Epithelial cell of prostate (primary cell): ENCODE measurements at places on chromosomes 16 and 17.

GRCh38 chr17:75116737-75117136 is 7.0 kb downstream of the ARMC7 start:
- DNase-seq, result no peak

DNA sequence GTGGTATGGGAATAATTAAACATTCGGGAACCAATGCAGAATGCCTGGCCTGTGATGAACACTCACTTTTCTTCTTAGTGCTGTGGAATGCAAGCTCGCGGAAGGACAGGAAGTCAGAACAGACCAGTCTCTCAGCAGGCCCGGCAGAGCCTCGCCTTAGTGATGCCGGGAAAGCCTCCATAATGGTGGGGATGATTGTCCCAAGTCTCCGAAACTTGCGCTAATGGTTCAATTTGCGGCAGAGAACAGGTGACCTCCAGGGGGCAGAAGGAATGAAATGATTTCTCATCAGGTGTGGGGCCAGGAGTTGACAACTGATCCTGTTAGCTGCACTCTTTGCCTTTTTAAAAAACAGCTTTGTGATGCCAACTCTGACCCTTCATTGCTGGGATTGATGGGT is 170.6 kb downstream of the GSG1L start:
- DNase-seq, result no peak

GRCh38 chr17:64244165-64244564 is 18.9 kb downstream of the TEX2 start:
- DNase-seq, result no peak

GRCh38 chr17:70329721-70330120 is 160.4 kb downstream of the KCNJ2 start:
- DNase-seq, result no peak

DNA sequence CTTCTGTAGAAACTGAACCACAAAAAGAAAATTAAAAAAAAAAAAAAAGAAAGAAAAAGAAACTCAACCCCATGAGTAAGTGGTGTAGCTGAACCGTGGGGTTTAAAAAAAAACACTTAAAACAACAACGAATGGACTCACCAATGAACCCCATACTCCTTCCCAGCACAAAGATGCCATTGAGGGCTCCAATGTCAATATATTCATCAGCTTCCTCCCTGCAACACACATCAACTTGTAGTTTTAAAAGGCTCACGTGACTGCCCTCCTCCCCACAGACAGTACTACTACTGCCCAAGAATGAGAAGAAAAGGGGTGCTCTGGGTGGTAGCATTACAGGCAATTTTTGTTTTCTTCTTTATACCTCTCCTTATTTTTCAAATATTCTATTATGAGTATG is 3.3 kb upstream of the KLHL11 start:
- no peak for DNase-seq

DNA sequence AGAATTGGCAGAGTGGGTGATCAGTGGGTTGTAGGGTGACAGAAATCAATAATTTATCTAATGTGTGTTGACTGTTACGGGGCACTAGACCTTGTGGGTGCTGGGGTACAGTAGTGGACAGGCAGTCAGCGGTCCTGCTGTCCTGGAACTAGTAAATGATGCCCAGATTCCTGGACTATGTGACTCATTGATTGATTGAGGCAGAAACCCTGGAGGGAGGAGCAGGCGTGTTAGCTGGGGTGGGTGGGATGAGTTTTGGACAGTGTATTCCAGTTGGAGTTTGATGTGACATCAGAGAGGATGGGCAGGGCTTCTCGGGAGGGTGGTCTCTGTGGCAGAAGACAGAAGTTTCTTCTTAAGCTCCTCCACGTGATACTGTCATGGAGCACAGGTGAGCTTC is 24.4 kb downstream of the PRMT7 start:
- DNase-seq, result no peak

DNA sequence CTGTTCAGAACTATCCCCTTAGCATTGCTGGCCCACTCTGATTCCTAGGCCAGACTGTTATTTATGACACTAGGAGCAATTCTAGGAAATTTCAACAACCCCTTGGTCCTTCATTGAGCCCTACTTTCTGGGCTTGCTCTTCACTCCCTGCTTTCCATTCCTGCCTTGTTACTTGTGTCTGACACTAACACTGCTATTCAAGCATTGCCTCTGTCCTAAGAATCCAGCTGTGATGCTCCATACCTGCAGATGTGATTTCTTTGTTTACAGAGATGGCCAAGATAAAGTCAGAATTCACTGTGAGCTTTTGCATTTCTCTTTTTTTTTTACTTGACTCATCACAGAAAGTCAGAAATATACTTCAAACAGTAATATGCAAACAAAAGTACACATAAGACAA is 377.2 kb upstream of the GOT2 start:
- no peak for DNase-seq
